IPS DF 6.9 (cell line): ENCODE measurements at places on chromosomes 2 and 18.

DNA sequence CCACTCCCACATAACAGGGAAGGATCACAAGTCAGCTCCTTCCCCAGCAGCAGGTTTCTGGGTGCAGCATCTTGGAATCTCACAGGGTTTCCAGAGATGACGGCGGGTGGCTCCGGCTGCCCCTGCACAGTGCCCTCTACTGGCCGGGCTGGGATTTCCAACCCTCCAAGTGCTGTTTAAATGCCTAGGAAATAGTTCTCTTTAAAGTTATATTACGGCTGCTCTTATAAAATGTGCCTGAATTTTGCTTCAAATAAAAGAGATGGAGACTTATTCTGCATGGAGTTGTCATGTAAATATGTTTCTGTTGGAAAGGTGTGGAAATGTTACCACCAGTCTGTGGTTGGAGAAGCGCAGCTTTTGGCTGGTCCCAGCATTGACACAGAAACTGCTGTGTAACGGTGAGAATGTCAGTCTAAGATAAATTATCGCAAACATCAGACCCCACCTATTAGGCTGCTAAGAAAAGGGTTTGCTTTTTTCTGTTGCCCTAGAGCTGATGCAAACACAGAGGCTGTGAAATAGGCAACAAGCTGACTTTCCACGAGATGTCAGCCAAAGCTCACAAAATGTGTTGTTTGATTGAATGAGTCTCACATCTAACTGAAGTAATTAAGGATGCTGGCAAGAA lies 3.3 kb upstream of the HJURP start:
- DNase-seq, result no peak

GRCh38 chr2:66460031-66460430 lies 25.1 kb downstream of the MEIS1 start:
- no peak for DNase-seq

- DNase-seq, result no peak
These were observed 17.0 kb upstream of the DIPK1C start for GRCh38 chr18:74473976-74474640.

- no peak for DNase-seq
These were observed 138.2 kb upstream of the NRP2 start for GRCh38 chr2:205543937-205544702.

- DNase-seq, result no peak
These were observed 129.7 kb downstream of the PHLPP1 start for GRCh38 chr18:62844850-62845643.

DNA sequence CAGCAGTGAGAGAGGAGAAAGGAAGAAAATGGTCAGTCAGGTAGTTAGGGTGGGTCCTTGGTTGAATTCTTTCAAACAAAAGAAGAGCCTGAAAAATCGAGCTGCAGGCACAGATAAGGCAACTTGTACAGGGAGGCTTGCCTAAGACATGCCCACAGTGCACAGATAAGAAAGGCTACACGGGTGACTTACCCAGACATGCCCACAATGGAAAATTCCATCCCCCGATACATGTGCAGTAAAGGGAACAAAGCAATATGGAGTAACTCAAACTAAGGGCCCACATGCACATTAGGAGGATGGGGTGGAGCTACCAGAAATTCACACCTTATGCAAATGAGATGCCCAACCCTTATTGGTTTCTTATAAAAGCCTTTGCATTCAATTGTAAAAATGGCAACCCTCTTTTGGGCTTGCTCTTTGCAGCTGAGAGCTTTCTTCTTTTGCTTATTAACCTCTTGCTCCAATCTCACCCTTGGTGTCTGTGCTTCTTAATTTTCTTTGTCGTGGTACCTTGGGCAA lies 110.3 kb upstream of the RMP24 start:
- no peak for DNase-seq

DNA sequence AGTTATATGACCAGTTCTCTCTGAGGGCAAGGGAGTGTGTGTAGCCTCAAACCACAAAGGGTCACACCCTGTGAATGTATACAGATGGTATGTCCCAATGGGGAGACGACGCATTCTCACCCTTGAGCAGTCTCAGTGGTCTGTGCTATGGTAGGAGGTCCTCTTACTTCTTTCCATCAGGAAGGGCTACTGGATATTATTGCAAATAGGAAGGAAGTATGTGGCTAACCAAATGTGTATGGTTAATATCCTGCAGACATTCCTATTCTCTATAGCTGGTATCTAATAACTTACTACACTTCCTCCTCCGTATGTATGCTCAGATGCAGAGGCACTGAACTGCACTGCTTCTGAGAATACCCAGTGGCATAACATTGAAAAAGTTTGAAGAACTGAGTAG lies 306.7 kb upstream of the CCDC68 start:
- DNase-seq, result no peak

DNA sequence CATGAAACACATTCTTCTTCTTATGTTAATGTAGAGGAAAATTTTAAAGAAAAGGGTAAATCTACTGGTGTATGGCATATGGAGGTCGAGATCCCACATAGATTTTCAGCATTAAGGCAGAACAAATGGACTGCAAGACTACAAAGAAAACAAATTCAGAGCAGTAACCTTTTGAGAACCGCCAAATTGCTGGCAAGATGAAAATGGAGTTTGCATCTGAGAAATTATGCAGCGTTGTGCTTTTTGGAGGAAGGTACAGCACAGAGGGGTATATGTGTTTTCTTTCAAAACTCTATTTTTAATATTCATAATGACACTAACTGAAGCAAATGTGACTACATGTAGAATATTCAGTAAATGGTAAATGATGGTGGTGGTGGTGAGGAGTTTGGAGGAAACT lies 59.0 kb upstream of the PARD3B start:
- no peak for DNase-seq

DNA sequence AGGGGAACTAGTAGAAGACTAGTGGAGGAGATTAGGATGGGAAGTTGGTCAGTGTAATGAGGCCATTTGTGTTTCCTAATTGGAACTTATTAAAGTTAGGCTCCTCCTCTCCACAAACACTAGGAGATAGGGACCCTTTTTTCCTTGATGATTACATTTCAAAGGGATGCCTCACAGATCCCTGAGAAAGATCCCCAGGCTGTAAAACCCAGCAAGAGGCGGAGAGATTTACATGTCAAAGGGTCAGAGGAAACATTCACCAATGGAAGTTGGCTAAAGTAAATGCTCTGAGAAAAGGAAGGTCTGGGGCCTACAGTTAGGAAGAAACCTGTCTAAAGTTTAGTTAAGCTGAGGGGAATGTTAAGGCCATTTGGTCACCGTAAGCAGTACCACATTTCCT lies 1.4 kb upstream of the CCDC85A start:
- DNase-seq, result no peak

DNA sequence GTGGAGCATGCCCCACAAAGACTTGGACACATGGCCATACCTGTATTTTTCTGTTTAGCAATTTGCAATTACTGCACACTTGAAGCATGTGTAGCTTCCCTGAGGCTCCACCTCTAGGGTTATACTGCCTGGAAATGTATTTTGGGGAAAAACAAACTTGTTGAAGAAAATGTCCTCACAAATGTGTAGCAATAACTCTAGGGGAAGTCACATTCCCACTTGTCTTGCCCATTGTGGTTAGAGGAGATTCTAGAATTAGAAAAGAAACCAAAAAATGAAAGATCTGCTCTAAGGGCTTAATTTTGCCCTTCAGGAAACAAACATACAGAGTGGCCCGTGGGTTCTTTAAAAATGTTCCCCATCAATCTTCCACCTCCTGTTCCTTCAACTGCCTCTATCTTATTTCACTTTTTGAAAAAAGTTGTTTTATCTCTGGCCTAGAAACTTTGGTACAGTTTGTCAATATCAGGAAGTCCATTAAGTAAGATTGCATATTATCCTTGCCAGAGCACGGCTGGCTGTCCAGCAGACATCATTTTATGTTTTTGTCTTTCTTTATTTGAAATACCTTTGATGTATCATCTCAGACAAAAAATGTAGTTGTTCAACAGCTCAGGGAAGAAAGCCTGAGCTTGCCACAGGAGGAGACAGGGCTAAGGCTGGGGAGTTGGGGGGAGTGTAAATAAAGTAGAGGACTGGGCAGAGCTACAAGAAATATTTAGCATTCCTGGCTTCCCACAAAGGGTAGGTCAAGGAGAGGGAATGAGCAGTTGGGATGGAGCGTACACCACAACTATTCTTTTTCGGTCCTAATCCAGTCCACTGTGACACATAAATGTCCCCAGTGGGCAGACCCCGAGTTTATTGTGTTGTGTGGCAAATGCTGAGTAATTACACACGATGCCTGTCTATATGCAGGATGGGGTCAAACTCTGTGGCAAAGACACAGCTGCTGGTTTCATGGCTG lies 96.8 kb upstream of the CDC42EP3 start:
- DNase-seq, result no peak

GRCh38 chr18:73913505-73913904 lies 234.1 kb downstream of the FBXO15 start:
- DNase-seq, result no peak

GRCh38 chr2:98484652-98485452 lies 40.2 kb downstream of the INPP4A start:
- DNase-seq, result no peak

DNA sequence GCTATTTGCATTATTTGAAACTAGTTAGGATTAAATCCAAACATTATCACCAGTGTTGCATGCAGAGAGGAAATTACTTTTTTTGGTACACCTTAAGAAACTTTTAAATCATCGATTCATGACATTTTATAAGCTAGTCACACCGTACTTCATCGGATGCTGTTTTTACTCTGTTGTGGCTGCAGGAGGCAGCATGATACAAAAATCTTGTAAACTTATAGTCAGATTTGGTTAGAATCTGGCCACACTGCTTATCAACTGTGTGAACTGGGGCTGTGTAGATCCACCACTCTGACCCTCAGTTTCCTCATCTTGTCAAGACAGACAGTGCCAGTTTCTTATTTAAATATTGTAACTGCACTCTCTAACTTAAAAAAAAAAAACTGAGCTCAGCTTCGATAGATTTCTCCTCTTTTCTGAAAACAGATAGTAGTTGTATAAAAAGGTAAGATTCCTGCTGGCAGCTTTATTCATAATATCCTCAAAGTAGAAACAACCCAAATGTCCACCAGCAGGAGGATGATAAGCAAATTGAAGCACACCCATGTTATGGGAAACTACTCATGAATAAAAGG lies 77.8 kb downstream of the RAPGEF4 start:
- DNase-seq, result no peak

DNA sequence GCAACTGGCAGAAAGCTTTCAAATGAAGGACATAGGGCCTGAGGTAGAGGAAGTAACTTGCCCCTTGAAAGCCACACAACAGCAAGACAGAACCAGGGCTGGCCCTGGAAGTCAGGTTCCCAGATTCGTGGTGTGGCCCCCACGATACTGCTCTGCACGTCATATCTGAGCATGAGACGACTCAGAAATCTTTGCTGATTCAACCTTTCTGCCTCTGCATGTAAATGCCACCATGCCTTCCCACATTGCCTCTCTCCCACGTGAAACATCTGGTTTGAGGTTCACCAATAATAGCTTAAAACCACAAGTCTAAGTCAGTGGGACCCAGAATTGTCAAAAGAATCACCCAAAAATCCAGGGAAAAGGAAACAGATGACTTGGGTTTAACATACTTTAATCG lies 214.0 kb upstream of the TRIB2 start:
- no peak for DNase-seq

GRCh38 chr18:475202-476031 lies 25.1 kb downstream of the COLEC12 start:
- DNase-seq, result peak; percentile 54

DNA sequence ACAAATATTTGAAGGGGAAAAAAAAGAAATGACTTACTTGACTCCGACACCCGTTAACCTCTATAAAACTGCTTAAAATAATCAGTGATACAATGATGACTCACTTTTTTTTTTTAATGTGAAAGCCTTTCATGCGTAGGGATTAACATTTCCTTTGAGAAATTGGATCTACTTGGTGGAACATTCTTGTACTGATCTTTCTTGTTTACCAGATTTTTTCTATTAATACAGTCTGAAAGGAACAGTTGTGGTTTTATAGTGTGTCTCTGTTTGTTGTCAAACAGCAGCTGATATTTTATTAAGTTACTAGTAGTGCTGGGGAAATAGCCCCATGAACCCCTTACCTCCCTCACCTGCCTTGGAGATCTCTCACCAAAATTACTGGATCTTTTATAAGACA lies 40.2 kb upstream of the NEB start:
- no peak for DNase-seq

GRCh38 chr2:190511104-190511503 lies 23.4 kb downstream of the NEMP2 start:
- no peak for DNase-seq

DNA sequence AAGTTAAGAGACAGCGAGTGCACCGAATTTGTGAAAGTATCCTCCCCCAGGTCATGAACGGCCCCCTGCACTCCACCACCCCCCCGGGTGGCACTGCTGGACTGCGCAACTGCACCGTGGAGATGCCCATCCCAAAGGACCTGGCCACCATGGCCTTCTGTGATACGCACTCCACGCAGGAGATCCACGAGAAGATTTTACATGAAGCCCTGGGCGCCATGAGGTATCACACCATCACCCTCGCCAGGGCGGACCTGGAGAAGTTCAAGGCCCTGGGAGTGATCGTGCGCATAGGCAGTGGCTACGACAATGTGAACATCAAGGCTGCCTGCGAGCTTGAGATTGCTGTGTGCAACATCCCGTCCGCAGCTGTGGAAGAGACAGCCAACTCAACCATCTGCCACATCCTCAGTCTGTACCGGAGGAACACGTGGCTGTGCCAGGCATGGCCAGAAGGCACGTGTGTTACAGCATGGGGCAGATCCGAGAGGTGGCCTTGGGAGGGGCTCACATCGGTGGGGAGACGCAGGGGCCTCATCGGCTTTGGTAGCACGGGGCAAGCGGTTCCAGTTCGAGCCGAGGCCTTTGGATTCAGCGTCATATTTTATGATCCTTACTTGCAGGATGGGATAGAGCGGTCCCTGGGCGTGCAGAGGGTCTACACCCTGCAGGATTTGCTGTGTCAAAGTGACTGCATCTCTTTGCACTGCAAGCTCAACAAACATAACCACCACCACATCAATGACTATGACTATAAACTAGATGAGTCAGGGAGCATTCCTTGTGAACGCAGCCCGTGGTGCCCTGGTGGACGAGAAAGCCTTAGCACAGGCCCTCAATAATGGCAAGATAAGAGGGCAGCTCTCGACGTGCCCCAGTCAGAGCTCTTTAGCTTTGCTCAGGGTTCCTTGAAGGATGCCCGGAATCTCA lies 290.8 kb upstream of the MC4R start:
- DNase-seq, result no peak

DNA sequence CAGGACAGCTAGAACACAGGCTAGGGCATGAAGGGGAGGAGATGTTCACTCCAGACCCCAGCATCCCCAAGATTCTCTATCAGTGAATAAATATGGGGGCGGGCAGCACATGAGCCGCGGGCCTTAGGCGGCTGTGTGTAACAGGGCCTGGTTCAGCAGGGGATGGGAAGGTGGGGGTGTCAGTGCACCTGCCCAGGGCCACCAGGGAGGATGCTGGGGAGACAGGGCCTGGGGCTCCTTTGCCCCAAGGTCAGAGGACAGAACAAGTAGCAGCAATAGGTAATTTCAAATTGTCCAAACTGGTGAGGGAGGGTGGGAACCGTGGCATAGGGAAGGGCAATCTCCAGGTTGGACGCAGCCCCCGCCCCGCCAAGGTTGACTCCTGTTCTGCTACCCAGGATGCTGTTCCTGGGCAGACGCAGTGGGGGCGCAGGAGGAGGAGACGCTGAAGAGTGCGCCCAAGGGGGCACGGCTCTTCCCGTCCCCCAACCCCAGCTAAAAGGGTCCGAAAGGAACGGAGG lies 16.2 kb downstream of the CYP26B1 start:
- DNase-seq, result no peak

- DNase-seq, result no peak
These were observed 20.3 kb upstream of the FAHD2A start for GRCh38 chr2:95382192-95382591.
